Esophagus mucosa (tissue), 1 donor: ENCODE measurements at places on chromosomes 1 and 21. TPM values are rescaled to one million over a fixed set of nuclear protein-coding genes. Genes with fewer than 3 reads are reported as not detected.

- ATAC-seq = peak; percentile 69
Measured at GRCh38 chr1:153190373-153190772, 12.9 kb upstream of the LELP1 start.

GRCh38 chr1:100622037-100622436 lies 84.1 kb downstream of the GPR88 start:
- no peak for ATAC-seq

DNA sequence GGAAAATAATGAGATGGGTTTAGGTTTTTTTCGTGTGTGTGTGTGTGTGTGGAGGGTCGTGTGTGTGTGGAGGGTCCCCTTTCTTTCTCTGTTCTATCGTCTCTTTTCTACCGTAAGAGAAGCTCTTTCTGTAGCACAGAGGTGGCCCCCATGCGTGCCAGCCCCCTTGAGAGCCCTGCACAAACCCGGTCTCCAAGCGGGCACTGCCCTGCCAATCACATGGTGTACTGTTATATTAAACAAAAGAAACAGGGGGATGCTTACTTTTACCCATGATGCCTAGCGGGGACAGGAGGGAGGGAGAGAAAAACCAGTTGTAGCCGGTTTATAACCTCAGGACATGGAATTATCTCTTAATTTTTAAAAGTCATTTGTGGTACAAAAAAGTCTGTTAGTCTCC lies 41.0 kb downstream of the GATAD2B start:
- ATAC-seq = no peak

GRCh38 chr1:246784621-246785493 lies 60.6 kb downstream of the SCCPDH start:
- peak; percentile 39 for ATAC-seq

DNA sequence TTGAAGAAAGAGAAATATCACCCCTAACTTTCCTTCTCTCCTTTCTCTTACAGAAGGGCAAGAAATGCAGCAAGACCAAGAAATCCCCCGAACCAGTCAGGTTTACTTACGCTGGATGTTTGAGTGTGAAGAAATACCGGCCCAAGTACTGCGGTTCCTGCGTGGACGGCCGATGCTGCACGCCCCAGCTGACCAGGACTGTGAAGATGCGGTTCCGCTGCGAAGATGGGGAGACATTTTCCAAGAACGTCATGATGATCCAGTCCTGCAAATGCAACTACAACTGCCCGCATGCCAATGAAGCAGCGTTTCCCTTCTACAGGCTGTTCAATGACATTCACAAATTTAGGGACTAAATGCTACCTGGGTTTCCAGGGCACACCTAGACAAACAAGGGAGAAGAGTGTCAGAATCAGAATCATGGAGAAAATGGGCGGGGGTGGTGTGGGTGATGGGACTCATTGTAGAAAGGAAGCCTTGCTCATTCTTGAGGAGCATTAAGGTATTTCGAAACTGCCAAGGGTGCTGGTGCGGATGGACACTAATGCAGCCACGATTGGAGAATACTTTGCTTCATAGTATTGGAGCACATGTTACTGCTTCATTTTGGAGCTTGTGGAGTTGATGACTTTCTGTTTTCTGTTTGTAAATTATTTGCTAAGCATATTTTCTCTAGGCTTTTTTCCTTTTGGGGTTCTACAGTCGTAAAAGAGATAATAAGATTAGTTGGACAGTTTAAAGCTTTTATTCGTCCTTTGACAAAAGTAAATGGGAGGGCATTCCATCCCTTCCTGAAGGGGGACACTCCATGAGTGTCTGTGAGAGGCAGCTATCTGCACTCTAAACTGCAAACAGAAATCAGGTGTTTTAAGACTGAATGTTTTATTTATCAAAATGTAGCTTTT lies 2.4 kb downstream of the CCN1 start:
- no peak for ATAC-seq

DNA sequence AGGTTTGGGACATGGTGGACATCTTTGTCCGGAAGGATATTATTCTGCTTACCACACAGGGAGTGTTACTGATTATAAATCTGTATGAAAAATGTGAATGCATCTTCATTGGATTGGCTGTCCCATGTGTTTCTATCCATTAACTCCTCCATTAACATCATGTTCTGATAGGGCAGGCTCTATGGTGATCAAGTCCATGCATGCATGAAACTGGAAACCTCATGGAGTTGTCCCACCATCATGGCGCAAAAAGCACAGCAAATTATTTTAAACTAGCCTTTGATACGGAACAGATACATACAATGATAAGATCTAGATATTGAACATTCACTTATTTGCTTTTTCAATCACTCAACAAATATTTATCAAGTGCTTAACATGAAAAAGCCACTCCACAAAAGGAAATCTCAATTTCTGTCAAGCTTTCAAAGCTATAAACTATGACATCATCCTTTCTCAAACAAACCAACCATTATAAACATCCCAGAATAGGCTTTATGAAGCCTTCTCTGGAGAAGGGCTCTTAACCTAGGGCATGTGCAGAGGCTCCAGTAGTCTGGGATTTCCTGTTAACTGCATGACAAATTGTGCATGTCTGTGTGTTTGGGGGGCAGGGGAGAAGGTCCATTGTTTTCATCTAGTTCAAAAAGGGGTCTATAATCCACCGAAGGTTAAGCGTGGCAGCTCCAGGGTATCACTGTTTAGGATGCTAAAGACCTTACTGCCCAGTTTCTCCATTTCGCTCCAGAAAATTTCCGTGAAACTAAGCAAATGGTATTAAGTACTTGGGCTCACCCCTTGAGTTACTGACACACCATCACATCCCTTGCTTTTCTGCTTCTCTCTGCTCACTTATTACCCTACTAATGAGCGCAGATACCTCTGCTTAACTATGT lies 46.1 kb downstream of the ADAMTS1 start:
- no peak for ATAC-seq

DNA sequence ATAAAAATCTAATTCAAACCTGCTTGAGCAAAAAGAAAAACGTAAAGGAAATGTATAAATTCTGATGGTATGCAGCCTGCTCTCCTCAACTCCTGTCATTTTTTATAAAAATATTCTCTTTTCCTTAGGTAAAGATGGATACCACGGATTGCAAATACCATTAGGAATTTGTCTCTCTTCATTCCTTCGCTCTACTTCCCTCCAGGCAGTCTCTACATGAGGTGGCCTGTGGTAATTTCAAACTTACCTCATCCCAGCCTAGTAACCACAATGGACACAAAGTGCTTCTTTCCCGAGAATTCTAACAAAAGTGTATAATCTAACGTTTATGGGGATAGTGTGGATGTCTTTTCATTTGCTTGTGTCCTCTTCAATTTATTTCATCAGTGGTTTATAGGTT lies 239.5 kb upstream of the LRRC7 start:
- no peak for ATAC-seq

GRCh38 chr1:210093461-210093860 lies 139.1 kb upstream of the SERTAD4 start:
- ATAC-seq = no peak

GRCh38 chr21:36005018-36005417 lies 55.3 kb downstream of the SETD4 start:
- ATAC-seq = no peak

GRCh38 chr1:37553598-37553926 lies 531 bp downstream of the SNIP1 start:
- ATAC-seq = peak; percentile 20

DNA sequence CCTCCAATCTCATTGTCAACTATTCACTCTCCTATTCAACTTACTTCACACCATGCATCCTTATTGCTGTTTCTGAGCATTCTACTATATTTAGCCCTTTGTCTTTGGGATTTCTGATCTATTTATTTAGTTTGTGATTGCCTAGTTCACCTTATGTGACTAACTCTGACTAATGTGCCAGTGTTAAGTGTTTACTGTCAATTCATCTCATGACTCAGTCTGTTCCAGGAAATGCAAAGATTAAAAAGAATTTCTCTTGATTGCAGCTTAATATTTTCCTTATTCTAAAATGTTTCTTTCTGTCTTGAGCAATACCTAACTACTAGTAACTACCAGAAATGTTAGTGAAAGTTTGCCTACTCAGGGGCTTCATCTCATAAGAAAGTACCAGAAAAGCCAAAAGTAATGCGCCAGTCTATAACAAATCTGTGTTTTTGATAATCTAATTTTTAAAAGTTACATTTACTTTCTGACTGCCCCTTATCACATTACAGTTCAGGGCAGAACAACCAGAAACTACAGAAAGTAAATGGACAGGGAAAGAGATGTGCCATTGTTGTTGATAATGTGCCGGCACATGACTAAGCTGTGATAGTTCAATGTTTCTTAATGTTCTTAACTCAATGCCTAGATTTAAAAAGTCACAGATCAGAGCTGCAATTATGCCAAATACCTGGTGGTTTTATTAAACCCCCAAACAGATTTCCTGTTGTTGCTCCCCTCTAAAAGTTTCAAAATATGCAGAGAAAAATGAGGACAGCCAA lies 556.5 kb downstream of the PTBP2 start:
- ATAC-seq = peak; percentile 99

- ATAC-seq = peak; percentile 45
Measured at GRCh38 chr1:233654658-233655280, 40.9 kb downstream of the KCNK1 start.

- ATAC-seq = peak; percentile 44
Measured at GRCh38 chr1:43530483-43531106, at the start of gene PTPRF. Gene PTPRF (plus strand): TSS chr1:43530883. CDS start chr1:43545076, 14,193 bp downstream.

GRCh38 chr1:54253480-54253879 lies 53.5 kb downstream of the MRPL37 start:
- ATAC-seq = no peak

- no peak for ATAC-seq
Measured at GRCh38 chr1:162165528-162165927, 96.0 kb downstream of the NOS1AP start.

The RHD gene
- not detected for total RNA-seq

The KAZN gene
- total RNA-seq = 33.9 TPM

The MASP2 gene
- not detected for total RNA-seq

The S100A1 gene
- total RNA-seq = 0.44 TPM

The RCAN1 gene
- 7.5 TPM for total RNA-seq

The CASQ1 gene
- 0.28 TPM for total RNA-seq
